NCI-H146 (cell line): ENCODE measurements at places on chromosomes 3 and 15.

- no peak for DNase-seq
Measured at GRCh38 chr3:12139111-12139511, 19.6 kb downstream of the TIMP4 start.

GRCh38 chr15:77398927-77399326 lies 21.0 kb downstream of the PEAK1 start:
- no peak for DNase-seq

DNA sequence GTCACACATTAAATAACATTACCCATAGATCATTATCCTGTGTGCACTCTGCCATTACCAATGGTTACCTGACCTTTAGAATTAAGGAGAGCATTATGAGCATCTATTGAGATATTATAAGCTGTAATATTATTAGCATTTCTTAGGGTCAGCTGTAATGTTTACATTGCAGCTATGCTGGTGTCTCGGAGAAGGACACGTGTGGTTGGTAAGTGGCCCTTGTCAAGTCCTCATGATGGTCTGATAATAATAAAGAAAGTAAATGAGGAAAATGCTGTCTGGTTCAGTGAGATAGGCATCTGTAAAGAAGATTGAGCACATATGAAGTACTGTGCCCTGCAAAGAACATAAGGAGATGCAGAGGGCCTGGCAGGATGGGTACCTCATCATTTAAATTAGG lies 71.7 kb upstream of the ARL6 start:
- DNase-seq = no peak

DNA sequence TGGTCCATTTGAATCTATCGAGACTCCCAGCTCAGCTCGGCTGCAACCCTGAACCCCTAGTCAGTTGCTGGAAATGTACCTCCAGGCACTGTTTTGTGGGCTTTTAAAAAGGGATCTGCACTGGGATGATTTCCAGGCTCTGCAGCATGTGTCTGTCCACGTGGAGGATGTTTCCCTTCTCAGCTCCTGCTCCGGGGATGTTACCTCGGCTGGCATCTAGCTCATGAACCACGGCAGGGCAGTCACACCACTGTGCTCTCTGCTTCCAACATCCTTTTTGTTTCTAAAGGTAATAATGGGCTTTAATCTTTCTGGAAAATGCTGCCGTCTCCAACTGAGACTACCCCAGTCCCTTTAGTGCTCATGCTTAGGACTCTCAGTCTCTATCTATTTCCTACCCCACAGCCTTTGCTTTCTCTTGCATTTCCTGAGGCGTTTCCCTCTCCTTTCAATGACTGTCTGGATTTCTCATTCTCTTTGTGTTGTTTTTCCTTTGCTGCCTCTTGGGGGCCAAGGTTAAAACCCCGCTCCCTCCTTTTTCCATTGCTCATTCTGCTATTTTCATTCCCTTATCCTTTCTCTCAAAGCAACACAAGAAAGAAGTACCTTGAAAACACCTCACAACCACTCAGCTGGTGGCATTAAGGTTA lies 42.9 kb upstream of the AKAP13 start:
- DNase-seq = no peak

- DNase-seq = no peak
Measured at GRCh38 chr3:86895202-86895601, 95.7 kb downstream of the VGLL3 start.

DNA sequence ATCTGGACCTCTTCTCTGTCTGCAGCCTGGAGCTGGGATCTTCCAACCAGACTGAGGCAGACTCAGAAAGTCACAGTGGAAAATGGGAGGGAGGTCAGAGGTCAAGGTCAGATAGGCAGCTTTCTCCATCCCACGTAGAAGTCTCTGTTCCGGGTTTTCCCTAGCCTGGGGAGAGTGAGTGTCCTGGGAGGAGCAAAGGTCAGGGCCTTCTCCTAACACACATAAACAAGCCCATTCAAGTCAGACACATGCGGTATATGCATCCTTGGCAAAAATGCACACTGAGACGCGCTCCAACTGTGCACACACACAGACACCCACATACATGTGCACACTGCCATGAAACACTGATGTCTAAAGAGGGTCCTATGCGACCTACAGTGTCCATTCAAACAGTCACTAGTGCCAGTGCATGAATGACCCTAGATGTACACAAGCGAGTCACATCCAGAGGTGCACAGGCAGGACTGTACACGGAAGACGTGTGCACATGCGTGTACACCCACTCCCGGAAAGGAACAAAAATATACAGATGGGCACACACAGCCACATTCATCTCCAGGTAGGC lies 681 bp downstream of the TWF2 start:
- no peak for DNase-seq

- peak; percentile 3 for DNase-seq
Measured at GRCh38 chr3:39808467-39809180, 785 bp upstream of the MYRIP start.

GRCh38 chr3:16069149-16069922 lies 105.1 kb upstream of the GALNT15 start:
- DNase-seq = no peak

GRCh38 chr15:47258521-47258920 lies 458.8 kb upstream of the SEMA6D start:
- DNase-seq = no peak

DNA sequence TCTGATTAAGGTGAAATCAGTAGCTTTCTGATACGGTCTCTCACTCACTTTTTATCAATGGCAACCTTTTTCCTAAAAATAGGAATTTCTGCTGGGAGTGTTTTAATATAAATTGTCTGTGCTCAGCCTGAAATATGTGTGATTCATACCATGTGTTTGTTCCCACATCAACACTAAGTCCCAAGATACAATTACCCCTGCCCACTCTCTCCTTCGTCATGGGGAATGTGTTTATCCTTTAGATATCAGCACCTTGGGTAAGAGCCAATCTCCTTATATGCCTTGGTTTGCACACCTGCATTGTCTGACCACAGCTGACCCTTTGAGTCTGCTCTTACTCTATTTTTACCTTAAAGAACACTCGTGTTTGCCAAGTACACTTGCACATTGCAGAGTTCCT lies 356.4 kb downstream of the LPP start:
- no peak for DNase-seq

GRCh38 chr3:194022052-194022451 lies 113.9 kb upstream of the HES1 start:
- no peak for DNase-seq

GRCh38 chr15:57114070-57114469 lies 195.6 kb downstream of the TCF12 start:
- DNase-seq = no peak

GRCh38 chr15:66105286-66106265 lies 148.0 kb downstream of the MEGF11 start:
- DNase-seq = peak; percentile 11

- DNase-seq = no peak
Measured at GRCh38 chr3:39639344-39640236, 169.8 kb upstream of the MYRIP start.

DNA sequence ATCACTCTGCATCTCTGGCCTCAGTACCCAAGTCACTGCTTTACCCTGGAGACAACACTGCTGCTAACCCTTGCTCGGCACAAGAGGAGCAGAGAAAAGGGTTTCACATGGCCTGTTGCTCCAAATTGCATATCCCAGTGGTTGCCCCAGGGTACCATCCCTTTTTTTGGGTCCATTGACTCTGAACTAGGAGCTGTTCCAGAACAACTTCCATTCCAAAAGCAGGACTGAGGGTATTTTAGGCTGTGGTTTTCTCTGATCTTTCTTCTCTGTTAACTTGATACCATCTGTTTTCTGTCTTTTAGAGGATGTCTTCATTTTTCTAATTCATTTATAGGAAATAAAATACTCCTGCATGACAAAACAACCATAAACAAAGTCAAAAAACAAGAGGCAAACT lies 17.3 kb upstream of the RYK start:
- no peak for DNase-seq

DNA sequence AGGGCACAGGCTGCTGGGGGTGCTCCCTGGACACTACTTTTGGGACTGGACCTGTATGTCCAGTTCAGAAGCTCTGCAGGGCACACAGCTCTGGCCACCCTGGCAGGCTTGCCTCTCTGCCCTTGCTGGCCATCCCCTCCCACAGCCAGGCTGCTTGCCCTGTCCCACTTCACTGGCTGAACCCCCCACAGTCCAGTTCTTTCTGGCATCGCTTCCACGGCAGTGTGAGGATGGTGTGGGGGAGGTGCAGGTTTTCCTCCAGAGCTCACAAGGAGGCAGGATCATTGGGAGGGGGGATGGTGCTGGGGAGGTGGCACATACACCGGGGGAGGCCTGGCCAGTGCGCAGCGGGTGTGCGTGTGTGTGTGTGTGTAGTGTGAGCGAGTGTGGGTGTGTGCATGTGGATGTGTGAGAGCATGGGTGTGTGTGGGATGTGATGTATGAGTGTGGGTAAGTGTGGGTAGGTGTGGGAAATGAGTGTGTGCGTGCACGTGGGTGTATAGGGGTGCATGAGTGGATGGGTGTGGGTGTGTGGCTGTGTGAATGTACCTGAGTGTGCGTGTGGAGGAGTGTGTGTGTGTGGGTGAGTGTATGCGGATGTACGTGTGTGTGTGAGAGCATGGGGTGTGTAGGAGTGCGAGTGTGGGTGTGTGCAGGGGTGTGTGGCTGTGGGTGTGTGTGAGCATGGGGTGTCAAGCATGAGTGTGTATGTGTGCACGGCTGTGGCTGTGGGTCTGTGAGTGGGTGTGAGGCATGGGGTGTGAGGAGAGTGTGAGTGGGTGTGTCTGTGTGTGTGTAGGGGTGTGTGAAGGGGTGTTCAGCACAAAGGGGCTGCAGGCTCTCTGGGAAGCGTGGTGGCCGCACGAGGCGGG lies 155.2 kb downstream of the NSMCE3 start:
- no peak for DNase-seq

DNA sequence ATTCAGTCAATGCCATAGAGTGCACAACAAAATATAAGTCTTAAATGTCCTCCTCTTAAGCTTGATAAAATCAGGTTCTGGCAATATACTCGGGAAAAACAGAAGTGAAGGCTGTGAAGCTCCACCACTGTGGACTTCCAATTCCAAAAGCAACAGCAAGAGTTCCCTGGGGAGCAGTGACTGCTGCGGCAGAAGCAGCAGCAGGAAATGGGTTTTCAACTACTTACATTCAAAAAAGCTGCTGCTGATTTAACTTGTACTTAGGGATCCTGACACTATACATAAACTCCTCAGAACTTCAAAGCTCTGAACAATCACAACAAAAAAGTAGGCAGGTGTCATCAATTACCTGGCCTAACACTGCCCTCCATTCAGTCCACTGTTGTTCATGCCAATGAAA lies 4.7 kb downstream of the CEP152 start:
- no peak for DNase-seq

GRCh38 chr3:49813497-49814174 lies at the start of gene UBA7:
UBA7 (minus strand) TSS chr3:49813953; CDS start chr3:49813787, 166 bp downstream.
- no peak for DNase-seq

GRCh38 chr3:172519740-172520139 lies 3.5 kb downstream of the TNFSF10 start:
- DNase-seq = no peak

- DNase-seq = no peak
Measured at GRCh38 chr3:60501314-60501713, 749.9 kb downstream of the FHIT start.

DNA sequence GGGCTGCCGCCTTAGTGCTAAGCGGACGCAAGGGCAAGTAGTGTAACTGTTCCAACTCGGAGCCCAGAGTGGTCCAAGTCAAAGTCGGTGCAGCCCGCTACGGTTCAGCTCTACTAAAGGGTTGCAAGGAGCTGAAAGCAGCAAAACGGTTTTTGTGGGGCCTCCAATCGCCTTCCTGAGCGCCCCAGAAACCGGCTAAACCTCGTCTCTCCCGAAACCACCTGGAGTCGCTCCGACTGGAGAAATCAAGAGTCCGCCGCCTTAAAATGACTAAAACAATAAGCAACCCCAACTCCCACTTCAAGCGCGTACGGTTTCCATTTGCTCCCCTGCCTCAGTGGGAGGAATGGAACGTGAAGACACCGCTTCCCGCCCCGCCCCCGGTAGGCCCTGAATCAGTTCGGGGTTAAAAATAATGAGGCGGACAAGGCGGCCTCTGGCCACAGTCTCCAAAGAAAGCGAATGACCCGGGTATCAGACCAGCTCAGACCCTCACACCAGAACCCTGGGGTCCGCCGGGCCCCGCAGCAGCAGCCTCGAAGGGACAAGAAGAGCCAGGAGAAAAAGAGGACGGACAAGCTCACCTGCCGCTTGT lies 401 bp downstream of the SEC11A start:
- DNase-seq = no peak

- DNase-seq = no peak
Measured at GRCh38 chr3:169760479-169760878, 4.4 kb downstream of the TERC start.

DNA sequence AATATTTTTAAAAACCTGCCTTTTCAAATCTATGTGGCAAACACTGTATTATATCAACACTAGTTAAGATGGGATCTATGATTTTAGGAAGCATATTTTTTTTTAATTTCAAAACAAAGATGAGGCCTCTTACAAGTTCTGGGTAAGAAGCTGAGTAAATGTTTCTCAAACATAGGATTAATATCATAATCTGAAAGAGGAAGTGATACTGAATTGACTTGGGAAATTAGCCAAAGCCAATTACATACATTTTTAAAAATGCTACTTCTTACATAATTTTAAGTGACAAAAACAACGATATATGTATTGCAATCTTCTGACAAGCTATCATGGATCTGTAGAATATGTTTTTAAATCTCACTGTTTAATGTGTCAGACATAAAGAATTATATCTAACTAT lies 135.1 kb upstream of the UBP1 start:
- no peak for DNase-seq

- no peak for DNase-seq
Measured at GRCh38 chr3:71421820-71422566, 161.5 kb downstream of the FOXP1 start.

GRCh38 chr3:101513419-101513986 lies 491 bp upstream of the SENP7 start:
- DNase-seq = no peak

- DNase-seq = no peak
Measured at GRCh38 chr3:42486814-42487565, 15.5 kb upstream of the VIPR1 start.

- no peak for DNase-seq
Measured at GRCh38 chr15:84969257-84969656, 12.4 kb upstream of the PDE8A start.

DNA sequence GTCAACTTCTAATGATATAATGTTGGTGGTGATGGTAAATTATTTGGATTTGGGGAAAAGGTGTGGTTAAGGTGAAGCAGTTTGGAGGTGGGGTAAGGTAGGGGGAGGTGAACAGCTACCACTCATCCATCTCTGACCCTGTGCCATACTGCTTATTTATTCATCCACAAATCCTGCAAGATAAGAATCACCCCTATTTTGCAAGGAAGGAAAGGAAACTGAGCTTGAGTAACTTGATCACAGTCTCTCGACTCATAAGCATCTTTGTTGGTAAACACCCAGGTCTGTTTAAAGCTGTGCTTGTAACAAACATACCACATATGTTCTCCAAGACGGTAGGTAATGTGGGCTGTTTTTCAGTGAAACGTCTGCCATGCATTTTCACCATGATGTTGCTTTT lies 67.3 kb downstream of the PTPRG start:
- DNase-seq = no peak
